ENCODE measurements at places on chromosomes 12 and 14. TPM values are rescaled to one million over a fixed set of nuclear protein-coding genes. Genes with fewer than 3 reads are reported as not detected.

The CTSG gene
- not detected for total RNA-seq

The NINJ2 gene
- 3.0 TPM for total RNA-seq

The PPFIA2 gene
- total RNA-seq = 0.09 TPM

The DLK1 gene
- total RNA-seq = not detected

The CRACR2A gene
- 9.5 TPM for total RNA-seq

The WNT1 gene
- not detected for total RNA-seq

The SLC6A15 gene
- total RNA-seq = 53.1 TPM
